ENCODE measurements at places on chromosomes 1 and 21.

GRCh38 chr1:236530959-236531358 lies 7.2 kb downstream of the LGALS8 start:
- DNase-seq = no peak

DNA sequence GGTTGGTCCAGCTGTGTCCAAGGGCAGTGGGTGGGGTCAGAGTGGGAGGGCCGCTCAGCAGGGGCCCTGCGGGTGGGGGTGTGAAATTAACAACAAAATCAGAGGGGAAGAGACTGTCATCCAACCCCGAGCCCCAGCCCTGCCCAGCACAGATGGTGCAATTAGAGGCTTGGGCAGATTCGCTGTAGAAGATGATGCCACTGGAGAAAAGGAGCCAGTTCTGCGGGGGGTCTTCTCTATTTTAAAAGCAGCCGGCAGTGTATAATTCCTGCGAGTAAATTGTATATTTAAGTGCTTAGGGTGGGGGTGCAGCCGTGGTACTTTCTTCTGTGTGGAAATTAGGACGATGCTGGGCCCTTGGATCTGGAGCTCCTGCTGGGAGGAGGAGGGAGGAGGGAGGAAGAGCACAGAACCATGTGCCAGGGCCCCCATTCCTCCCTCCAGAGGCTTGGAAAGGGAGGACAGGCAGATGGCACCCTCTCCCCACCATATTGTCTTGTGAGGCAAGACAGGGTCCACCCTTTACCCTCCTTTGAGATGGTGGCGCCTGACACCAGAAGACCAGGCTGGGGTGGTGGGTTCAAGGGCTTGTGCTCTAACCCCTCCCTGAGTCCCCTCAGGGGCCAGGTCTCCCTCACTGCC lies 89.2 kb downstream of the ACTL8 start:
- no peak for DNase-seq

DNA sequence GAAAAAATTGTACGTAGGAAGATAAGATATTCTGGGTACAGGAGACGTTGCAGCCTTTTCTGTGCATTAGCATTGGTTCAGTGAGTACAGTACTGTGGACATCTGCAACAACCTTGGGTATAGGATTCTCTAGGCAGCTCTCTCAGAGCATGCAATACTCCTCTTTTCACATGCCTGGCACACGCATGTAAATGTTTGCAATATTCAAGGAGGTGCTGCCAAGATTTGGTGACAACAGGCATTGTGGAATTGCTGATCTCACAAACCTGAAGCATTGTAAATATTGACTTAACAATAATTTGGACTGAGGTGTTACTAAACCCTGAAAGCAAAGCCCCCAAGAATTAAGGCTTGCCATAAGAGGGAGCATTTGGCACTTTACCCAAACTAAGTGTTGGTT lies 126.8 kb downstream of the GRIK1 start:
- no peak for DNase-seq

GRCh38 chr1:232622981-232623380 lies 7.0 kb downstream of the SIPA1L2 start:
- no peak for DNase-seq

DNA sequence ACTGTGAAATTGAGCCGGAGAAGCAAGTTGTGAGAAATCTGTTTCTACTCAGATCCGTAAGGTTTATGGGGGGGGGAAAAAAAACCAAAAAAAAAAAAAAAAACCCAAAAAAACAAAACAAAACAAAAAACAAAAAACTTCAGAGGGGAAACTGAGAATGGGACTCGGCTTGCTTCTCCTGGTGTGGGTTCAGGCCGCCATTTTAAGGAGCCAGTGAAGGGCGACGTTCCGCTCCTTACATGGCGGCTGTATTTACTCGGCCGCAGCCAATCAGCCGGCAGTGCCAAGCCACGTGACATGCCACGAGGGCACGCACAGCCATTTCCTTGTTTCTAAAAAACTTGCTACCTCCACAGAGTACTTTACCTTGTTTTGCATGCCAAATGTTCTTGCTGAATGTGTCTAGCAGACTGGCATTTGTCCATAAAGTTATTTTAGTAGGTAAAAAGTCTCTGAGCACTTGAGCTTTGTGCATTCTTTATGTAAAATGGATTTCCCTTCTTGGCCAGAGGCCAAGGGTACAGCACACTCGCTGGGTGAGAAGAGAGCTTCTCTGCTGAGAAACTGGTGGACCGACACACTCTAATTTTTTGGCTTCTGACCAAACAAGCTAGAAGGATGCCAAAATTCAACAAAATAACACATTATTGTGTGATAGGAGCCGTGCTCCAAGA lies 101.8 kb downstream of the NFIA start:
- peak; percentile 87 for DNase-seq

- DNase-seq = no peak
Measured at GRCh38 chr21:35138665-35139381, 89.7 kb upstream of the RUNX1 start.

Measured in hypothalamus (tissue), 51 donors.